ENCODE measurements at places on chromosomes 1 and 21.

GRCh38 chr1:40861224-40862003 is 749 bp downstream of the CITED4 start:
- peak; percentile 10 for DNase-seq

GRCh38 chr1:246041360-246041759 is 465.7 kb downstream of the SMYD3 start:
- no peak for DNase-seq

GRCh38 chr1:222288053-222288452 is 259.9 kb downstream of the HHIPL2 start:
- DNase-seq: no peak

DNA sequence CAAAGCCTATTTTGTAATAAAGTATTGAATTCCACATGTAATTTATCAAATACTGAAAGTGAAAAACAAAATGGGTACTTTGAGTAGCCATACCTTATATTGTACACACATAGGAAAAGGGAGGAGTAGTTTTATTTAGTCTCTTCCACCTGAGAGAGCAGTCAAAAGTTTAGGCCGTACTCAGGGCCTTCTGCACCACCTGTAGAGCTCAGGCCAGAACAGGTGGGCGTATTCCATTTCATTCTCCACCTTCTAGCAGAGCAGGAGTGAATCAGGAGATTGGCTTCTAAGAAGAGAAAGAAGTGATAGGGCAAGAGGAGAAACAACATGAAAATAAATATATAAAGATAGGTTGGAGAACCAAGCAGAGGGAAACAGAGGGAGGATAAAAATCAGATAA is 44.0 kb downstream of the TRAF5 start:
- DNase-seq: no peak

DNA sequence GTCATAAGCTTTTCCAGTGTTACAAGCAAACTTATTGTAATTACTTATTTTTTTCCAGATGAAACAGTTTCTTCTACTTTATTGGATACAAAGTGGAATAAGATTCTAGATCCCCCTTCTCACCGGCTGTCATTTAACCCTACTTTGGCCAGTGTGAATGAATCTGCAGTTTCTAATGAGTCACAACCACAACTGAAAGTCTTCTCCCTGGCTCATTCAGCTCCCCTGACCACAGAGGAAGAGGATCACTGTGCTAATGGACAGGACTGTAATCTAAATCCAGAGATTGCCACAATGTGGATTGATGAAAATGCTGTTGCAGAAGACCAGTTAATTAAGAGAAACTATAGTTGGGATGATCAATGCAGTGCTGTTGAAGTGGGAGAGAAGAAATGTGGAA is 95.5 kb downstream of the ZFYVE9 start:
- no peak for DNase-seq

DNA sequence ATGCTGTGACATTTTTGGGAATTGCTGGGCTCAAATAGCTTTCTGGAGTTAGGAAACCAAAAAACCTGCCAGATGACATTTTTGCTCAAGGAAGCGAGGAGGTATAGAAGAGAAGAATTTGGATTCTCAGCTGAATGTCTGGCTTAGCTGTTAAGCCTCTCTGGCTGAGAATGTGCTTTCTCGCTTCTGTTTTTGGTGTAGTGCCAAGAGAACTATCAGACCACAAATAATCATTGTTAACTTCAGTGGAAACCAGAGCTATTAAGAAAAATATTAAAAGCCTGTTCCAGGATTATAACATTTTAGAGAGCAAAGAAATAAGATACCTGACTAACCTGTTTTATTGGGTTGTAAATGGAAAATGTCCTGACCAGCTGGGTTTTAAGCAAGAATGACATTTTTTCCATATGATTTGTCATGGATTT is 39.5 kb upstream of the DIPK1A start:
- peak; percentile 33 for DNase-seq

GRCh38 chr21:37828556-37828955 is 87.7 kb downstream of the KCNJ6 start:
- no peak for DNase-seq

DNA sequence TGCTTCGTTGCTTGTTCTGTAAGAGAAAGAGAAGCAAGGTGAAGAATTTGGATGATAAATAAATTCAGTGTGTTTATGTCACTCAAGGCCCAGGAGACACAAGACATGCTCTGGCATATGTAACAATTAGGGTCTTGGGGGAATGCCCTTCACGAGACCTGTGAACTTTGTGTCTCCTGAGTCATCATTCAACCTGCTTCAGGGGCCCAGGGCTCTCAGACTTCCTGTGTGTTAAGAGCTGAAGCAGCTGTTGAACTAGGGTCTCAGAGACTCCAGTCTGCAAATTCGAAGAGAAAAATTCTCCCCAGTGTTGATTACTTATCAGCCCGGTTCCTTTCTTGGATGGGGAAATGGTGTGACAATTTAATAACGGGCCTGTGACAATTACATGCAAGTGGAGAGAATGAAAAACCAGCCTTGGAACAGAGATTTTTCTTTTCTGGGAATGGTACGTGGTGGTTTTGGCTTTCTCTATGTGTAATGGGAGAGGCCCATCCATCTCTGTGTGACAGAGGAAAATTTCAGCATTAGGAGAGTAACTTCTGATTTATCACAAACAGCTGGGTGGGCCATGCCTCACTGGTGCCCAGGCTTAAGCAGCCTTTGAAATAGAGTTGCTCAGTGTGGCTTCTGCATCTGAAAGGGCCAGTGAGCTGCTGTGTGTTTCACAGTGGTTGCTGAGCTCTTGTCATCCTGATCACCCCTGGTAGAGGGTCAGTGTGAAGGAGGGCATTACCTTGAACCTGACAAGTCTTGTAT is 22.4 kb downstream of the HUNK start:
- DNase-seq: no peak

DNA sequence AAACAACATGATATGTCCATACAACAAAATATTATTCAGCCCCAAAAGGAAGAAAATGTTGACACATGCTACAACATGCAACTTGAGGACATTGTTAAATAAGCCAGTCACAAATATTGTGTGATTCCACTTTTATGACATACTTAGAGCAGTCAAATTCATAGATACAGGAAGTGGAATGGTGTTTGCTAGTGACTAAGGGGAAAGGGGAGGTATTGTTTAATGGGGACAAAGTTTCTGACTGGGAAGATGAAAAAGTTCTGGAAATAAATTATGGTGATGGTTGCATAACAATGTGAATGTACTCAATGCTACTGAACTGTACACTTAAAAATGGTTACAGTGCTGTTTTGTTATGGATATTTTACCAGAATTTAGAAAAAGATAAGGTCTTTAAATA is 77.7 kb downstream of the RHOU start:
- DNase-seq: no peak

DNA sequence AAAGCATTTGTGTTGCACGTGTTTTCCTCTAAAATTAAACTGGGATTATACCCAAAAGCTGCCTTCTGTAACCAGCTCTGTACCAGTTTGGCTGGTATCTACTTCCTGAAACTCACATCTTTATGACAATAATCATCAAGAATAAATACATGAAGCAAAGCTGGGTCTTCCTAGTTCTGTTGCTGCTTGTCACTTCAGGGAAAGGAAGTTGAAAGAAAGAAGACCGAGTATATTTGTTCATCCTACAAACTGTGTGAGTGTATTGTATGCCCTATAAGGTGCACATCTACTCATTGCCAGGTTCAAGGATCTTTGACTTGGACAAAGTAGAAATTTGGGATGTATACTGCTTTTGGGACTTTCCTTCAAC is 29.1 kb upstream of the IFNGR2 start:
- DNase-seq: no peak

DNA sequence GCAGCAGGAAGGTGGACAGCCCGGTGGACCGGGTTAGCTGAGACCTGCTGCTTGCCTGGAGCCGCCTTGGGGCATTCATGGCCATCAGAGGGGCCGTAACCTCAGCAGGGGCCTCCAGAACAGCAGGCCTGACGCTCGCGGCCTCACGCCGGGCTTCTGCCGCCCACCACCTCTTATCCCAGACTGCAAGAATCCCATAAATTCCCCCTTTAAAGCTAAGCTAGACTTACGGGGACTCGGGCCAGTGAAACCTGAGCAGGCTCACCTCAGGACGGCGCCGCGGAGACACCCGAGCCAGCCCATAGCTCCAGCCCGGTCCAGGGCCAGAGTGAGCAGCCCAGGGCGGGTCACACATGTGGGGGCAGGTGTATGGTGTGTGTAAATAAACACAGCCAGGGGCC is 132.3 kb downstream of the GLIS1 start:
- no peak for DNase-seq

DNA sequence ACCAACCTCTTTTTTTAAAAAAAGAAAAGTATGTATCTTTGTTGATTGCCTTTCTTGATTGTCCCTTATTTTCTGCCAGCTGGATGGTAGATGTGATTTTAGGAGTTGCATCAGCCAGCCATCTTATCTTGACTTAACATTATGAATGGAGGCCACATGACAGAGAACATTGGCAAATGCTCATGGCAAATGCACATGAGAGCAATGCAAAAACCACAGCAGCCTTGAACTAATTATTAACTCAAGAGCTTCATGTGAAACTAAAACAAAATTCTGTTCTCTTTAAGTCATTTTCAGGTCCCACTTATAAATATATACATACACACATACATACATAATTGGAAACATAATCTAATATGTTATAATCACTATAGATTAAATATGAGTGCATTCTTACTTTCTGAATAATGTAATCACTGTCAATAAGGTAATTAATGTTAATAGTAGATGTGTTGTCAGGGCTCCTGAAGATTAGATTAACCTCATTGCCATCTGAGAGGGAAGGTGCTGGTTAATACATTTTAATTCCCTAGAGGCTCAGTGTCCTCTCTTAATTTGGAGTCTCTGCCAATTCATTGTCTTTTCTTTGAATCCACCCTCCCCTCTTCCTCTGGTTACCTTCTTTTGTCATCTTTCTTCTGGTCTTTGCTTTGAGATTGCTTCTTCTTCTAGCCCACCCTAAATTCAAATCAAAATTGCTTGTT is 962.2 kb downstream of the ADGRL2 start:
- DNase-seq: no peak

- peak; percentile 25 for DNase-seq
Measured at GRCh38 chr1:168980180-168980579, 126.3 kb upstream of the ATP1B1 start.

DNA sequence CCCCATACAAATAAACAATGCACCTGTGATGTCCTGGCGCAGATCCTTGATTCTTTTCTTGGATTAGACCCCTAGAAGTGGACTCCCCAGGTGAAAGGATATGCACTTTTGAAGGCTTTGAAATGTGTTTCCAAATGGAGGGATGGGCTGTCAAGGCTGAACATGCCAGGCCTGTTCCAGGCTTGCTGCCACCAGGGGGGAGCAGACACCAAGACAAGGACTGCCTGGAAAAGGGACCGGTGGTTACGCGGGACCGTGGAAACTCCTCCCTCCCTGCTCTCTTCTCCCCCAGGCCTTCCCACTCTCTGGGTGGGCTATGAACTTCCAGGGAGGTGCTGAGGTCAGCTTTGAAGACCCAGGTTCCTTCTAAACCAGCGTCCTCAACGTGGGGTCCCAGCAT is 12.7 kb downstream of the C1QB start:
- DNase-seq: no peak

GRCh38 chr1:115275216-115275615 is 62.8 kb downstream of the NGF start:
- no peak for DNase-seq

GRCh38 chr1:119838236-119838635 is 27.0 kb upstream of the REG4 start:
- DNase-seq: no peak

- peak; percentile 70 for DNase-seq
Measured at GRCh38 chr1:21623410-21623961, 45.7 kb downstream of the RAP1GAP start.

DNA sequence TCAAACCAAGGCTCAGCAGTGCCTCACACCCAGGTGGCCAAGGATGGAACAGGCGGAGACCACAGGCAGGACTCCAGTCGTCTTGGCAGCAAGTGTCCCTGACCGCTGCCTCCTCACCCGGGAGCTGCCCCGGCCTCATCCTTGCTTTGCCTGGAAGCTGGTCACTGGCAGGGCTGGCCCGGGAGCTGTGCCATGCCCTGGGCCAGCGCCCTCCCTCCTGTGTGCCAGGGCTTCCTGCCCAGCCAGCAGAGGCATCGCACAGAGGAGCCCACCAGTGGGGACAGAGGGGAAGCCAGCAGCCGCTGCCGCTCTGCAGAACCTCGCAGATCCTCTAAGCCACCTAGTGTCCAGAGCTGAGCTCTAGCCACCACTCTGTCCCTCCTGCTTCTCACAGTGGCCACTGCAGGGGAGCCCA is 7.8 kb downstream of the CASZ1 start:
- no peak for DNase-seq

GRCh38 chr1:113917400-113918082 is 11.6 kb upstream of the HIPK1 start:
- no peak for DNase-seq
